Aorta (tissue), 5 donors: ENCODE measurements at places on chromosomes 5 and 9.

GRCh38 chr5:135317286-135317685 lies 81.7 kb downstream of the MACROH2A1 start:
- DNase-seq, result no peak

DNA sequence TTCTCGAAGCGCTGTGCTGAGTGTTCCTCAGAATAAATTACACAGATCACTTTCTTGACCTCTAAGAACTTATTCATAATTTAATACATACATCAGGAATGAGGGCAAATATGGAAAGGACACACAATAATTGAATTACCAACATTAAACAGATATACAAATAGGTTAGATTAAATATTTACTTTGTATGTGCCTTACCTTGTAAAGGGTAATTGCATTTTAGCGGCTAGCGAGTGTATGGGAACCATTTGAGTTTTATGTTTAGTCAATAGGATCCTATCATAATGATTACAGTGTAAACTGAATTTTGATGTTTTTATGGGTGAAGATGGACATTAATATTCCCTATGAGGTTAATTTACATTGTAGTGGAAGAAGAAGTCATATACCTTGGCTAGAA lies 1187.1 kb upstream of the WWC1 start:
- no peak for DNase-seq

DNA sequence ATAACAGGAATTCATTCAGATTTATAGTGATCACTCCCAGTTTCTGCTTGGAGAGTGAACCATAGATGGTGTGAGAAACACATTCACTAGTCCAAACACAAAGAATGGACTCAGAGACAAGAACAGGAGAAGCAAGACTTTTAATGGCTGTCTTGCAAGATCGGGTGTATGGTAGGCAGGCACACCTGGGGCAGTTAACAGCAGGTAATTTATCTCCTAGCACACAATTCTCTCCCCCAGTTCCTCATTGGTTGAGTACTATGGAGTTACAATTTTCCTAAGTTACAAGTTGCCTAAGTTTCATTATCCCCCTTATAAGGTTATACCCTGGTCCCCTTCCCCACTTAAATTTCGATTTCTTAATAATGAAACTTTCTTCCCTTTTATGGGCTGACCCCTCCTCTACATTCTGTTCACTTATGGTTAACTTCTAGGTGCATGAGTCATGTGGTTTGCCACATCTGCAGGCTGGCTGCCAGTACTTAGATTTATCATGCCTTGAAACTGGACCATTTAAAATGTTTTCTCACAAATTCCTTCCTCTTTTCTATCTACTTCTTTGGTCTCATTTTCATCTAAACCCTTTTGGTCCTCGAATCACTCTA lies 623.3 kb downstream of the HINT1 start:
- no peak for DNase-seq

DNA sequence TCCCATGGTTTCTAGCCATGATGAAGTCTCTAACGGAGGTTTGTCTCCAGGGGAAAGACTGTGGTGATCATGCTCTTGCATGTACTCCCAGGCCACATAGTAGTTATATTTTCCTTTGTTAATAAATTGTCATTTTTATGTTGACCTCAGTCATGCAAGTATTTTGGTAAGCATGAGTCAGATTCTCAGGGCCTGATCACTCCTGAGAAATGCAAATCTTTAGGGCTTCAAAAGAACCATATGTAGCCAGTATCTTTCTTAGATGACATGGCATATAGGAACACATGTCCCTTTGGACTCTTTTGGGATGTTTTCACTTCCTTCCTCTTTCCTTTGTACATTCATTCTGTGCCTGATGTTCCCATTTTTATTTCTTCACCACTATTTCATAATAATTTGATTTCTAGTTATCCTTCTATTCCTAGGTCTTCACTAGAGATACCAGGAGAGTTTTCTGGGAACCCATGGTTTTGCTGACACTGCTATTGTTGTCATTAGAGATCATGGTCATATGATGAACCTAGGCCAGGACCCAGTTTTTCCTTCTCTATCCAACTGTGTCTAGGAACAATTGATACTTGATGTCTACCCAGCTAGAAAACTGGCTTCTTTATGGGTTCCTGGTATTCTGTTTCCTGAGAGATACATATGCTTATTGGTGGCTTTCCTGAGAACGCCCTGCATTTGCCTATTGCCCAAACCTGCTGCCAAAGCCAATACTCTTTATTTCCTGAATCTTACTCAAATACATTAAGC lies 248.1 kb upstream of the NREP start:
- no peak for DNase-seq

- DNase-seq, result no peak
Observed at GRCh38 chr5:38944282-38944681, 98.5 kb downstream of the OSMR start.

- no peak for DNase-seq
Observed at GRCh38 chr9:8560560-8561525, 761.3 kb upstream of the DMAC1 start.
